ENCODE measurements at places on chromosomes 7 and 10.

DNA sequence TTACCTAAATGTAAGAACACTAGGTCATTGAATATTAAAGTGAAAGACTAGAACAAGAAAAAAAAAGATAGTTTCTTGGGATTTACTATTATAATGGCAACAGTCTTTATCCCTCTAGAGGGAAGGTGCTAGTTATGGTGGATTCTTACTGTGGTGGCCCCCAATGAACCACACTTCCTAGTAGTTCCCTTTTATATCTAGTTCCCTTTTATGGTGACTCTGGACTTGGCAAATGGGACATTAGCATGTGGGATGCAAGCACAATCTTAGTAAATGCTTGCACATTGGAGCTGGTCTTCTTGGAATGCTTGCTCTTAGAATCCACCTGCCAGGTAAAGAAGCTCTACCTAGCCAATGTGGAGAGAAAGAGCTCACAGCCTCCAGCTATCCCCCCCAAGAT lies 430.2 kb downstream of the LRMDA start:
- no peak for DNase-seq

DNA sequence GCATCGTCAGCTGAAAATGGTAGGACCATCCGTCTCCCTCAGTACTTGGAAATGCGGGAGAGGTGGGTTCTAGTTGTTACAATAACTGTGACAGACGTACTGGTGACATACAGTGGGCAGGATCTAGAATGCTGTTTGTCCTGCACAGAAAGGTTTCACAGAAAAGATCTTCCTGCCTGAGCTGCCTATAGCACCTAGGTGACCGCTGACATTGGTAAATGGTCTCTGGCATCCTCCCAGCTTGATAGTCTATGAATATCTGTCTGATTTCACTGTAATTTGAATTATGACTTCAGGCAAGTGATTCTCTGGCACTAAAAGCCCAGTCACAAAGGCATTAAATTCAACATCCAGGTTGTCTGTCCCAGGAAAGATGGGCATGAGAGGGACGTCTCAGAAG lies 38.2 kb upstream of the CCDC3 start:
- DNase-seq = no peak

GRCh38 chr7:29444267-29444666 lies 119.4 kb upstream of the PRR15 start:
- DNase-seq = no peak

DNA sequence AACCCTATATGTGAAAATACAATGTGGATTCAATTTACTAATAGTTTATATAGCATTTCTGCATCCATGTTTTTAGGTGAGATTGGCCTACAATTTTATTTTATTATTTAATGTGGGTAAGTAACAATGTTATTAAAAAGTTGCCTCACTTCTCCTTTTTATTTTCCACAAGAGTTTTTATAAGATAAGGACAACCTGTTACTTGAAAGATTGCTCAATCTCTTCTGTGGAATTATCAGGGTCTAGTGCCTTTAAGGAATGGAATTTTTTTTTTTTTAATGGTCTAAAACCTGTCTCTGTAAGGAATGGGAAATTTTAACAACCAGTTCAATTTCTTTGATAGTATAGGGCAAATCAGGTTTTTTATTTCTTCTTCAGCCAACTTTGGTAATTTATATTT lies 53.9 kb upstream of the RAB18 start:
- no peak for DNase-seq

DNA sequence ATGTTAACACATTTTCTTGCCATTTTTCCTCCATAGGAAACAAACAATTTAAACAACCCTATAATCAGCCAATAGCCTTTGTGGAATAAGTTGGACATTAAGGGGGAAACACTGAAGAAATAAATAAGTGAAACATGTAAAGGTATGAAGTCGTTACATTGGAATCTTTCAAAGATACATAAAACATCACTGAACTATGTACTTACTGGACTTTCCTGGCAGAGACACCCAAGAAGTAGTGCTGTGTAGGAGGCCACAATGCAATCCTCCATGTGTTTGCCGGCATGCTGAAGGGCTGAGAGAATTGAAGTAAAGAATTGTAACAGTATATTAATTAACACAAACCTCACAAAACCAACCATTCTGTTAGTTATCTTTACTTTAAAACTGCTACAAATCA lies 76.5 kb upstream of the GRID1 start:
- no peak for DNase-seq

DNA sequence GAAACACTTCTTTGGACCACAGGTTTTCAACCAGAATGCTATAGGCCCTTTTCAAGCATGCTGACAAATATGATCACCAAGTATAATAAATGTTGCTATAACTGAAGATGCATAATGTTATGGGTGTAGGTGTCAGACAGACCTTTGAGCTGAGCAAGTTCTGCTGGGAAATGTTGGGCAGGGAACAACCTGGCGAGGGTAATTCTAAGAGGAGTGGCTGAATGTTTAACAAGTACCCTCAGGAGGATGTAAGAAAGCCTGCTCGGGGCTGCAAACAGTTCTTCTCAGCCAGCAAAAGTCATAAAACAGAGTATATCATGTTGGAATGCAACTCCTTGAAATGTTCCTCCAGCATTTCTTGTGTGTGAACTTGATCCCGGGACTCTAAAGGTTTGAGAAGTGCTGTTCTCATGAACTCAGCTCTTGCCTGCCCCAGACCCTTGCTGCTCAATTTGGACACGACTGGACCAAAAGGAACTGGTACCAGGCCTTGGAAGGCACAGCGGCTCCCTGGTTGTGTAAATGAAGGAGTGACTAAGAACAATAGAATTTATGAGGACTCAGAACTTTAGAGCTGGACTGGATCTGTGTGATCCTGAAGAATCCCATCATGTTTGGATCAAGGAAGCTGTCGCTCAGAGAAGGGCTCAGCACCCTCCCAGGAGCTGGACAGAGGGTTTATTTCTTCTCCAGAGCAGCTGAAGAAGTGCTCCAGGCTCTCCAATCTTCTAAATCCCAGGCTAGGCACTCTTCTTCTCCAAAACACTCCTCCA lies 143.2 kb upstream of the ANK3 start:
- DNase-seq = peak; percentile 37

DNA sequence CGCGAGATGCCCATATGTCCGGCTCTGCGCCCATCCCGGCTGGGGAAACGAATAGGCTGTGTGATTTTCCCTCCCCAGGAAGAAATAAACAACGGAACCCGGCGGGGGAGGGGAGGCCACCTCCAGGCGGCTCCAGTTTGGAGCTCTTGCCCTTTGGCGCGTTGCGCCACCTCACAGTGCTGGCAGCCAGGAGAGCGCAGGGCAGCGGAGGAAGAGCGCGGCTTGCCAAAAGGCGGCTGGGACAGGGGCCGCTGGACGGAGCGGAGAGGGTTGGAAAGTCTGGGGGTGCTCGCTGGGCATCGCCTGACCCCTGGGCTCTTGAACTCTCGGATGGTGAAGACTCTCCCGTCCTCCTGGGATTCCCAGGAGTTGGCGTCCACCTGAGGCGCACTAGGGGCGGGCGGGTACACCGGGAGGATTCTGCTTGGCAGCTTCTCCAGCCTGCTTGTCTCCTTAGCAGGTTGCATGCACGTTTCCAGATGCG lies 5.3 kb upstream of the NEUROG3 start:
- no peak for DNase-seq

DNA sequence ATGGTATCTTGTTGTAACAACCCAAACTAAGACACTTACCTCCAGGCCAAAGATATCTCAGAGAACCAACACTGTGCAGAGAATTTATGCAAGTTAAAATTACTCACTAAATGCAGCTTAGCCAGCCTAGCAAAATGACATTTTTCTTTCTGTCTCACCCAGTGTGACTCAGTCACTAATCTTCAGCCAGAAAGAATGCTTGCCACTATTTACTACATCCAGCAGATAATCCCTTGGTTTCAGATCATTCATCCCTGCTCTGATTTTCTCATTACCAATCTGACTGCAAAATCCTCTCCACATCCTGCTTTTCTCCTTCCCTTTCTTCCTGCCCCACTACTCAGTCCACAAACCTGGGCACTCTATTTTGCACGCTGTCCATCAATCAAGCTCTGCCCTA lies 93.5 kb upstream of the NEBL start:
- DNase-seq = peak; percentile 82

DNA sequence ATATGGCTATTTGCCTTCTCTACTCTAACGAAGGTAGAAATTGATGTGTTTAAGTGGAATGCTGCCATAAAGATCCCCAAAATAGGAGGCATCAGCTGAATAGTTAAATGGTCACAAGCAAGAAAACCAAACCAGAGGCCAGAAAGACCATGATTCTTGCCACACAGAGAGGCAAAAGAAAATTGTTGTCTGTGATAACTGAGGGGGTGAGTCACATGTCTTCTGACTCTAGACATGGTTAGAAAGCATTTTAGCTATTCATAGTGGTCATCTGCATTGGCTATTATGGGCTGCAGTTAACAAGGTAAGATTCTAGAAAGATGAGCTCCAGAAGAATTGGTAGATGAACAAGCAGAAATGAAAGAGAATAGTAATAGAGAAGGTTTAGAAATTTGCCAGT lies 361.4 kb upstream of the NPSR1 start:
- DNase-seq = no peak

DNA sequence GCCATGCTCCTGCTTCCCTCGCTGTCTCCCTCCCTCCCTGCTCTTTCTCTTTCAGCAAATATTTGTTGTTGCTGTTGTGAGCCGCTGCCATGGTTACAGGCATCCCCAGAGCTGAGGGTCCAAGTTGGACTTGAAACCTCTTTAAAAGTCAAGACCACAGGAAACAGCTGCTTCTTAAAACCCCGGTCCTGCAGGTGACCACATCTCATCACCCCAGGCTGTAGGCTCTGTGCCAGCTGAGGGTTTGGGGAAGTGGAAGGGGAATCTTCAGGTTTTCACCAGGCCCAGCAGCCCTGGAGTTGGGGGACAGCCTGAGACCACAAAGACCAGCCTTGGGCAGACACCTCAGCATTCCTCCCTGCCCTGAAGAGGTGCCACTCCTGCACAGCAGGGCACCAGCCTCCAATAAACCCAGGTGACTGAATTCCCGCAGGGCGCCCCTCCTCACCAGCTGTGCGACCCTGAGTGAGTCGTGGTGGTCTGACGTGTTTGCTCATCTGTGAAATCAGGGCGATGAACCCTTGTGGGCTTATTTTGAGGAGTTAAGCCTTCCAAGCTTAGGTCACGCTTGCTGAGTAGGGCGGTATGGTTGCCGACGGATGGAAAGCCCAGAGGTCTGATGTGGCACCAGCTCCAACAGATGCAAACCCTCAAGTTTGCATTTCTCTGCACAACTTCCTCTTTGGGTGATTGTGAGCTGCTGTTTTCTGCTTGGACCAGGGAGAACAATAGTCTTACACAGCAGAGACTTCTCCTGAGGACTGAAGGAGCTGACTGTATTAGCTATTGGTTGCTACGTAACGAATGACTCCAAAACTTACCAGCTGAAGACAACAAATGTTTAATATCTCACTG lies 24.8 kb downstream of the NPTX2 start:
- no peak for DNase-seq

DNA sequence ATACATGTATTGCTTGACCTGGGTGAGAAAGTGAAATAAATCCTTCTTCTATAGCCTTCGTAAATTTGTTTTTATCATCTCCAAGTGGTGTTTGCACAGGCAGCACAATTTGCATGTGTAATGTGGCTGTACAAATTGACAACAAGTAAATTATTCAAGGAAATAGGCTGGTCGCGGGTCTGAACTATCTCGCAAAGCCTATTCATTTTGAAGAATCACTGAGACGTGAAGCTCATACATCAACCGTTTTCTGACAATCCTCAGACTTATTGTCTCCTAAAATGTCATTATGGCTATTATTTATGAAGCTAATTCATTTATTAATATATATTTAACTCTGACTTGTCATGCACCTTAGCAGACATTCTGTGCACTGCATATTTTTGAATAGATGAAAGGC lies 16.2 kb upstream of the FAM204A start:
- no peak for DNase-seq

DNA sequence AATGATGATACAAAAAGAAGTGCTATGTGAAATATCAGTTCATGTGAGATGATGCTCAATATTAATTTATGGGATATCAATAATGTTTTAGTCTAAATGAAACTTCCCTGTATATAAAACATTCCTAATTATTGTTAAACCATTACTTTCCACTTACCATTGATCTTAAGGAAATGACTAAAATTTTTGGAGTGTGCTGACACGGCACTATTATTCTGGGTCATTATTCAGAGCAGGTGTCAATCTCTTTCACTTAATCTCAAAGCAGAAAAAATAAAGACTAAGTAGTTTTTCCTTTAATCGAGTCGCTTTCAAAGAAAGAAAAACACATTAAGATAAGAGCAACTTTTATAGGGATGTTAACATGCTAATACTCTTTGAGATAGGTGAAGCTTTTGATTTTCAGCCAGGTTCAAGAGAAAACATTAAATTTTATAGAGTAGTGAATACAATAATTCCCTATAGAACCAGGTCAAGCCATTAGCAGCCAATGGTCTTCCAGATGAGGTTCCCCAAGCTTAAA lies 11.4 kb upstream of the CREB5 start:
- no peak for DNase-seq

Measured in PC-3 (cell line).